ENCODE measurements at places on chromosomes 6 and 20.

- DNase-seq, result no peak
Measured at GRCh38 chr20:13285408-13285807, 64.3 kb downstream of the ISM1 start.

DNA sequence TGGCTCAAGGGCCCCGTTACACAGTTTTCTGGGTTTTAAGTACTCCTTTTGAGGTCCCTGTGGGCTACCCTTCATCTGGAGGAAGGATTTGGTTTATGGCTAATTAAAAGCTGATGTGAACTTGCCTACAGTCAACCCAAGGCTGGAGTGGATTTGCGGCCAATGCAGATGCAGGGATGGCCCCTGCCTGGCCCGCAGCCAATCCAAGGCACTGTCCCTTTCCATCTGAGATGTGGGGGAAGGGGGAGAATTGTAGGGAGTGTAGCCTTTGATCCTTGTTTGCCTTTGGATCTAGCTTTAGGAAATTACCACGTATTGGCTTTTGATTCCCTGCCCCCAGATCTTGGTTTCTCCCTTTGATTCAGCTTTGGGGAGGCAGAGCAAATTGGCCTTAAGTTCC is 128.0 kb upstream of the GGTLC1 start:
- no peak for DNase-seq

DNA sequence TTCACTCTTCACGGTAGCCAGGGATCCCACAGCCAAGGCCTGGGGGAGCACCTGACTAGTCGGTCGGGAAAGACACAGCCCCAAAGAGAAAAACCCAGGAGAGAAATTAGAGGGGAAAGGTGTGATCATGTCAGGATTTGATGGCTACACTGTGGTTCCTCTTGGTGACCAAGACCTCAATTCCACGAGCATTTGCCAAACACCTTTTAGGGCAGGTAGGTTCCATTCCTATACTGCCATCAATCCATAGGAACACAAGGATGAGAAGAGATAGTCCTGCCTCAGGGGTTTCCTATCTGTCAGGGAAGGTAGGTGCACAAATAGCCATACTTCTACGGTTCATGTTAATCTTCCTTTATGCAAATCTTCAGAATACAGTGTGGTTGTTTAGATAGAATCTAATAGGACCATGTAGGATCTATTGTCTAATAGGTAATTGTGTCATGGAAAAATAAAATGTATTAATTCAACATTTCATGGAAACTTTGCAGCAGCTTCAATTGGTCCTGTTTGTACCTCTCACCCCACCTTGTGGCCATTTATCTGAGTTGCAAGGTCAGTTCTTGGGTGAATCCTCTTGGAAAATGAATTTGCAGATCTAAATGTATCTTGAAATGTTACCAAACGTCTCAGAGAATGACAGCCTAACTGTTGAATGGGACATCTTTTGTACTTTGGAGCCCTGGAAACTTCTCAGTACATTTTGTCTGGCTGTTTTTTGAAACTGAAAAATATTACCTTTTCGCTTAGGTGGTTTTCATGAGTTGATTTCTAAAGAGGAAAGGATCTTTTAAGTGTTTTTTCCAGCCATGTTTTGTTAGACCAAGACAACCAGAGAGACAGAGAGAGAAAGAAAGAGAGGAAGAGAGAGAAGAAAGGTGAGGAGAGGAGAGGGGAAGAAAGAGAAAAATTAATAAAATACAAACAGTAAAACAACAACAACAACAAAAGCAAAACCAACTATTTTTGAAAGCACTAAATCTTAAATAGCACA is 33.7 kb upstream of the IYD start:
- DNase-seq, result peak; percentile 50

GRCh38 chr6:156827382-156827781 is 50.2 kb downstream of the ARID1B start:
- no peak for DNase-seq

DNA sequence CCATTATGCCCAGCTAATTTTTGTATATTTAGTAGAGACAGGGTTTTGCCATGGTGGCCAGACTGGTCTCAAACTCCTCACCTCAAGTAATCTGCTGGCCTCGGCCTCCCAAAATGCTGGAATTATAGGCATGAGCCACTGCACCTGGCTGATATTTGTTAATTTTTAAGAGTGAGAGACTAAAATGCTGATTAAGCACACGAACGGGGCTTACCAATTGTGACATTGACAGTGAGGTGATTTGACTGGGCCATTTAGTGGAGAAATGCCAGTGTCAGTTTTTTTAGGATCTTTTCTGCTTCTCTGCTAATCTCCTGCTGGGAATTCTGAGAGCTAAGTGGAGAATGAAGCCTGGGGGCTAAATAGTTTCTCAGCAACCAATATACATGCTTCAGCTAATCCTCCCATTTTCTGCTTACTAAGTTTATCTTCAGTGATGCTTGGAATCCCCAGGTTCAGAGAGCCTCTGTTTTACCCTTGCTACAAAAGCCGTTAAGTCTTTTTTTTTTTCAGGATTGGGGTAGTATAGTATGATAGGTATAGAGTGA is 9.8 kb upstream of the DEFB123 start:
- DNase-seq, result no peak

DNA sequence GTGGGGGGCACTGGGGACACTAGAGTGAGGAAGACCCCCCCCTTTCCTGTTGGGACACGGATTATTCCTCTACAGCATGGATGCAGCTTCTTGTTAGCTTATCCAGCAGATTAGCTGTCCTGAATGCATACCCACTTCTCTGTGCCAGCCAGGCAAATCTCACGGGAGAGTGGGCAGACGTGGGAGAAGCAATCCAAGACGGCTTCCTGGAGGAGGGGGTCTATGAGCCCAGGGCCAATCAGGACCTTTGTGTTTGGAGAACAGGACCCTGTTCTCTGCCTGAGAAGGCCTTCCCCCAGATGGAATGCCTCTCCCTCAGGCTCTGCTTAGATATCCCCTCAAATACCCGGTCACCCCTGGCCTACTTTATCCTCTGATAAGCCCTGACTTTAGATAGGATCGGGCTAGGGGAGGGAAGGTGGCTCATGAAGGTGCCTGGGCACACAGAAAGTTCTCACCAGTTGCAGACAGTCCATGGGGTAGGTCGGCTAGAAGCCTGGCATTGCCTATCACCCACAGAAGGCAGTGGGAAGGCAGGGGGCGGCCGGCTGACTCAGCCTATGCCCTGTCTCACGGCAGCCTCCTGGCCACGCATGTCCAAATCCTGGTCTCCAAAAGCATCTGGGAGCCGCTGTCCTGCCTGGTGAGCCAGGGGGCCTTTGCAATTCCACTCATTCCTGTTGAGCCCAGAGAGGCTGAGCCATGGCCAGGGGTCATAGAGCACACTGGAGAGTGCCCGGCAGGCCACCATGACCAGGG is 34.7 kb downstream of the SUN5 start:
- no peak for DNase-seq

DNA sequence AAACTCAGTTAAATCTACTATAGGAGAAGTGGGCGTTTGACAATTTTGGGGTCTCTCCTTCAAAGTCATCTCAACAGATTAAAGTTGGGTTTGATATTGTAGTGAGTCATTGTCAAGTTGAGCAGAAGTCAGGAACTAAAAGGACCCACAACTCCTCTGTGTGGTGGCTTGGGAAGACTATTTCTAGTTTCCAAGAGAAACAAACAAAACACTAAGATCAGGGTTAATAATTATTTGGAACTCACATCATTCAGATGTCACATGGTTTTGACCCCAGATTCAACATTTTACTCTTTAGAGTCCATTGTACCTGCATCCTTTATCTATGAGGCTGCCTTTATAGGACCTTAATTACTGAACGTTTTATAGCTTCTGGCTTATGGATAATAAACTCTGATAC is 45.3 kb upstream of the TINAG start:
- DNase-seq, result no peak

DNA sequence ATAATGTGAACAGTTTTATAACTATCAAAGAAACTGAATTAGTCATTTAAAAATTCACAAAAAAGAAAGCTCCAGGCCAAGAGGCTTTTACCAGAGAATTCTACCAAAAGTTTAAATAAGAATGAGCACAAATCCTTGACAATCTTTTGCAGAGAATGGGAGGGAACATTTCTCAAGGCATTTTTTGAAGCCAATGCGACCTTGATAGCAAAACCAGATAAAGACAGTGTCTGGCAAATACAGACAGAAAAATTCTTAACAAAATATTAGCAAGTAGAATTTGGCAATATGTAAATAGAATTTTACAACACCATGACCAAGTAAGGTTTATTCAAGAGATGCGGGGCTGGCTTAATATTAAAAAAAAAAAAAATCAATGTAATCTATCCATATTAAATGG is 41.7 kb downstream of the RNF24 start:
- no peak for DNase-seq

- DNase-seq, result no peak
Measured at GRCh38 chr6:71083308-71083820, 126.5 kb upstream of the B3GAT2 start.

- no peak for DNase-seq
Measured at GRCh38 chr20:59144179-59144830, 19.3 kb upstream of the ZNF831 start.

- no peak for DNase-seq
Measured at GRCh38 chr6:95790787-95791186, 213.5 kb downstream of the MANEA start.

GRCh38 chr6:30272032-30272431 is 54.7 kb upstream of the TRIM39 start:
- no peak for DNase-seq

DNA sequence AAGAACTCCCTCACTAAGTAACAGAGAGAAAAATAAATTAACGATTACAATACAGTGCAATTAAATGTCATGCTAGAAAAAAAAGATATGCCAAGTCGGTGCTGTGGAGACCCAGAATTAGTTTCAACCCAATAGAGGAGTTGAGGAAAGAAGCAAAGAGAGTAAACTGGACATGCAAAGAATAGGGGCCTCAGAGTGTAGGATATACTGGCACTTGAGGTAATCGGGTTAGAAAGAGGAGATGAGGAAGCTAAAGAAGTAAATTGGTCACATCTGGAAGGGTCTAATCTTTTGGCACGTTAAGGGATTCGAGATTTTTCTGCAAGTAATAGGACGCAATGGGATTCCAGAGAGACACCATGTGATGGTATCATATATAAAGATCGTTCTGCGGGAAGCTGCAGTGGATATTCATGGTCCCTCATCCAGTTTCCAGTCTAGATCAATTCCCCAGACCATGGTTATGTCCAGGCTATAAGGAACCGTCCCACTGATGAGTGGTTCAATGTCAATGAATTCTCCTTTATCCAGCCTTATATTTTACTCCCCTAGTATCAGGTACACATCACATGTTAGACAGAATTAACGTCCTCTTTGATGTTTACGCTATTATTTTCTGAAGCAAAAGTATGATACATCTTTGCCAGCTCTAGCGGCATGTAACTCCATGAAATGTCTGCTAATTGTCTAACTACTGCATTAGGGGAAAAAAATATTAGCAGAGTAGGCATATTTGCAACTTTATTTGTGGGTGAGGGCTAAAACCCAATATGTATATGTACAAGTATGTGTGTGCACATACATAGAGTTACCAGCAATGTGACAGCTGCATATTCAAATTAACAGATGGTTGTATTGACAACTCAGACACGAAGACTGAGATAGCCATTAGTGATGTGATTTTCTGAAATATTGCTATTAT is 1.1 kb upstream of the TBC1D32 start:
- no peak for DNase-seq

DNA sequence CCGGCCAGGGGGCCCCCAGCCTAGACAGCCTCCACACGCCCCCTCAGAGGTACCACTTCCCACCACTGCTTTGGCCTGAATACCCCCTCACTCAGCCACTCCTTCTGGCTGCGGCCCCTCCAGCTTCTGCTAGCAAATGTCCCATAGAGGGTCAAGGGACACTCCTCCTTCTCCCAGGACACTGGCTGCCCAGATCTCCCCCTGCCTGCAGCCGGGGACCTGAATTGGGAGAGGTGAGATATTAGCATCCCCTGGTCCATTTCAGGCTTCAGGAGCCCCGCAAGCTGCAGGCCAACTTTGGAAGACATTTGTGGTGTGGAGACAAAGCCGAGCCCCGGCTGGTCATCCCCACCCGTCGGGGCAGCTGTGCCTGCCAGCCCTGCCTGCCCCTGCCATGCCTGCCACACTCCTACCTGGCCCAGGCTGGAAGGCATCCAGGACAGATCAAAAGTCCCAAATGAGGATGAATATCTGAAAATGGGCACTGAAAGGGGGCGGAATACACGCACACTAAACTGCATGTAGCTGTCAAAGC is 32.5 kb upstream of the FOXC1 start:
- no peak for DNase-seq

DNA sequence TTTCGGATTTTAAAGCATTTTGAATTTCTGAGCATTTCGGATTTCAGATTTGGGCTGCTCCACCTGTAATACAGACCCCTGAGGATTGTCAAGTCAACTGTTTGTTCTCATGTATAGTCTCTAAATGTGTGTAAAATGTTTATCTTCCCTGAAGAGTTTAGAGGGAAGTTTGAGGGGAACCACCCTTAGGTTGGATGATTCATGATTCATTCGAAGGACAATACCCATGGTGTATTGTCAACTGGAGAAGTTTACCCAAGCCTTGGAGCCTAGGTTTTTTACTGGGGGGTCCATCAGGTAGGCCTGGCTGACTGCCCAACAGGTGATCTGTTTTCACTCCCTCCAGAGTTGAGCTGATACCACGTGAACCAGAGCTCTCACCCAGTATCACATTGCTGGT is 18.9 kb downstream of the GSTA4 start:
- DNase-seq, result no peak

DNA sequence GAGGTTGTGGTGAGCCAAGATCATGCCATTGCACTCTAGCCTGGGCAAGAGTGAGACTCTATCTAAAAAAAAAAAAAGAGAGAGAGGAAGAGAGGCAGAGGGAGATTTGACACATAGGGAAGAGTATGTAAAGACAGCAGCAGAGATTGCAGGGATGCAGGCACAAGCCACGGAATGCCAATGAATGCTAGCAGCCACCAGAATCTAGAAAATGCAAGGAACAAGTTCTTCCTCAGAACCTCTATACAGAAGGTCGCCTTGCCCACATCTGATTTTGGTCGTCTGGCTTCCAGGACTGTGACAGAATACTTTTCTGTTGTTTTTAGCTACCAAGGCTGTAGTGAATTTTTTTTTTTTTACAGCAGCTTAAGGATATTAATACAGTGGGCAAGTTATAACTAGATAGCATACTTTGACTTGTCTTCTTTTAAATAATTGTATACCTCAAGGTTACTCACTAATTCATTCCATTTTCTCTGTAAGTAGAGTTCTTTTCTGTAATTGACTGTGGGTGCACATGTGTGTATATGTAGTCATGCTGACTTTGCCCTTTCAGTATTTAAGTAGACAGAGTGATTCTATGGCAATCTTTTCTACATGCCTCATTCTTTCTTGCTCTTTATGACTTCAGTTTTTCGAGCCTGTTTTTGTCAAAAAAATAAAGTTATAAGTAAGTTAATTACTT is 402.2 kb downstream of the GJA1 start:
- DNase-seq, result no peak

- no peak for DNase-seq
Measured at GRCh38 chr6:145003145-145003544, 718.0 kb downstream of the UTRN start.

- DNase-seq, result no peak
Measured at GRCh38 chr20:24018796-24019195, 30.2 kb upstream of the GGTLC1 start.

GRCh38 chr6:2938632-2939083 is 32.7 kb downstream of the SERPINB6 start:
- no peak for DNase-seq
